Parietal lobe (tissue), 2 donors: ENCODE measurements at places on chromosomes 11 and 22. TPM values are rescaled to one million over a fixed set of nuclear protein-coding genes. Genes with fewer than 3 reads are reported as not detected.

P2RY2 gene
- total RNA-seq: not detected

KIAA1671 gene
- total RNA-seq: 9.1 TPM

KCNQ1 gene
- not detected for total RNA-seq

MMP7 gene
- not detected for total RNA-seq

ACTN3 gene
- total RNA-seq: not detected

OR4D5 gene
- not detected for total RNA-seq
